LoVo (cell line): ENCODE measurements at places on chromosomes 7 and 10.

DNA sequence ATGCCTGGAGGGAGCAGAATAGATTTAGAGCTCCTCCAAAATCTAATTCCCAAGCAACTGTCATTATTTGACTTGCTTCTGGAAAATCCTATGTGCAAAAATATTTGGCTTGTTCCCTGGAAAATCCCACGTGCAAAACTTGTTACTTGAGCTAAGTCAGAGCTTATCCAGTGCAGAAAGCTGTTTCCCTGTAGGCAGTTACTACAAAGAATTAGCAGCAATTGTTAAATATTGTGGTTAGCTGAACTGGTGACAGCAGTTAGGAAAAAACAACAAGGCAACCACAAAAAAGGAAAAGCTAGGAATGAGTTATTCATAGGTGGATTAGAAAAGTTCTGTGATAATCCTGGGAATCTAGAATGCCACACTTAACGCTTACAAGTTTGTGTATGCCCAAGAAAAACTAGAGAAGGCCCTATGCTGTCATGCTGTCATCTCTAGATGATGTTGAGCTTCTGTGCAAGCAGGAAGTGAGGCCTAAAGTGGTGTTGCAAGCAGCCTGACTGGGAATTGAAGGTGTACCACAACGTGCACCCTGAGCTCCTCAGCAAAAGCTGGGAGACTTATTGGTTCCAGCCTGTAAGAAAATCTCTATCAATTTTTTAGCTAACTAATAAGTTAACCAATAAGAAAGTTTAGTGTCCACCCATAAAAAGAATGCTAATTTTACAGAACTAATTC is 738.6 kb upstream of the LRRTM3 start:
- no peak for DNase-seq

GRCh38 chr7:22662556-22663356 is 64.2 kb upstream of the IL6 start:
- no peak for DNase-seq

DNA sequence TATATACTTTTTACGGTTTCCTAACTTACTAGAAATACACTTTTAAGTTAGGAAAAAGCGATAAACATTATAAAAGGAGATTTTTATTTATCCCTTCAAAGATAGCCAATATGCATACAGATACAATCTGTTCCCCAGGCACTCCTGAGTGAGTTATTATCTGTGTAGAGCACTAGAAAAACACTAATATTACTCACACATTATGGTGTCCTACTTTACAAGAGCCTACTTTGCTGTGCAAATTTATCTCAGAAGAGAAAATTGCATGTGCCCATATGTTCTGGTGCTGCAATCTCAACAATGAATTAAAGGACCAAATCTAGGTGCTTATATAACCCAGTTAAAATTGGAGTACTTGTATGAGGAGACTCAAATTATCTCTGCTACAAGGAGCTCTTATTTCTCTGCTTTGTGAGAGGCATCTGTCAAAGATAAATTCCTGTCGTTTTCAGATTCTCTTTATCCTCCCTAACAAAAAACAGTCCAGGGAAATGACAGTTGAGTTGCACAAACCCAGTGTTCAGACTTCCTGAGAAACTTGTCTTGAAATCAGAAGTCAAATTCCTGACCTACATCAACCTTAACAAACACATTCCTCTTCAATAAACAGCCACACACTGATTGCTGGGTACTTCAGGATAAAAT is 28.9 kb downstream of the CPA1 start:
- DNase-seq = no peak

DNA sequence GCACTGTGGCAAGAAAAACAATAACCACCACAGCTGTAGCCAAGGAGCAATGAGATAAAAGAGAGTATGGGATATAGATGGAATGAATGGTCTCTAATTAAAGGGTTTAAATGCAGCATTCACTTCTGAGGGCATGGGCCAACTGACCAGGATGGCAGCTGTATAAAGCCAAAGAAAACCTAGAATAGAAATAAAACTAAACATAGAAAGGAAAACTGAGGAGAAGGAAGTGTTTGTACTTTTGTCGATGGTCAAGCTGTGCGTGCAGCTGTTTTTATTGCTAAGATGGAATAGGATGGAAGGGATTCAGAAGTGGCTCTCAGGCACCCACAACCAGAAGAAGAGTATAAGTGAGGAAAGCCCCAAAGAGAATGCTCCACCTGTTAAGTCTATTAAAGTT is 37.9 kb downstream of the ZC3HC1 start:
- no peak for DNase-seq

GRCh38 chr7:111740942-111741341 is 178.7 kb upstream of the IMMP2L start:
- no peak for DNase-seq

- no peak for DNase-seq
These were observed 44.4 kb upstream of the SHH start for GRCh38 chr7:155856656-155857055.

- DNase-seq = no peak
These were observed 60.3 kb downstream of the AHCYL2 start for GRCh38 chr7:129285111-129285510.

- peak; percentile 71 for DNase-seq
These were observed 951.6 kb downstream of the ANKRD7 start for GRCh38 chr7:119175911-119176627.

- no peak for DNase-seq
These were observed 12.2 kb downstream of the PLAC9 start for GRCh38 chr10:80144696-80145131.

DNA sequence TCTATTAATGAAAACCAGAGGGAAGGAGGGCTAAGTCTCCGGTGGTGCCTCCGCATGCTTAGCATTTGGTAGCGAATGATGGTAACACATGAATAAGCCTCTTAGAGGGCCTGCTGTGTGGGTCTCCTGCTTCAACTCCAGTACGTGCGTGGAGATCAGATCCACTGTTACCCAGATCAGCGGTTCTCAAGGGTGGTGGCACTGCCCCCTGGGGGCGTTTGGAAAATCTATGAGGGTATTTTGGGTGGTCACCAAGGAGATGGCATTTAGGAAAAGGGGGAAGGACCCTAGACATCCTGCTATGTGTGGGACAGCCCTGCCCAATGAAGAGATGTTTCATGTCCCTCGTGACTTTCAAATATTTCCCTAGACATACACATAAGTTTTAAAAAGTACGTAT is 57.1 kb upstream of the TM9SF3 start:
- no peak for DNase-seq

- no peak for DNase-seq
These were observed 87.0 kb downstream of the ZNF365 start for GRCh38 chr10:62461120-62461519.

- DNase-seq = no peak
These were observed 102.1 kb downstream of the PPP1R17 start for GRCh38 chr7:31788883-31789680.

DNA sequence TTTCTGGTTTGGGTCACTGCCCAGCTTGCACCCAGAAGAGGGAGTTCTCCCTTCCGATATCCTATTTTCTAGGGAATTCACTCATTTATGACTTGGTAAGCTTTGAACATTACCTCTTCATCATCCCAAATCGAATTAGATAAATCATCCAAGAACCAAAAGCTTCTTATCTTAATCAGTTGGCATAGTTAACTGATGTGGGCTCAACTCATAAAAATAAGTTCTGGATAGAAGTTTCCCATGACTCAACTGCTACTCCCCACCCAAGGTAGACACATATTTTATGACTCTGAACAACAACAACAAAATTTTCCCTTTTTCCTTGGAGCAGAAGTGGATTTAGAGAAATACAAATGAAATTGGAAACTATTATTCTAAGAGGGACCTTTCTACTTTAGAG is 102.9 kb upstream of the CCDC6 start:
- peak; percentile 58 for DNase-seq

DNA sequence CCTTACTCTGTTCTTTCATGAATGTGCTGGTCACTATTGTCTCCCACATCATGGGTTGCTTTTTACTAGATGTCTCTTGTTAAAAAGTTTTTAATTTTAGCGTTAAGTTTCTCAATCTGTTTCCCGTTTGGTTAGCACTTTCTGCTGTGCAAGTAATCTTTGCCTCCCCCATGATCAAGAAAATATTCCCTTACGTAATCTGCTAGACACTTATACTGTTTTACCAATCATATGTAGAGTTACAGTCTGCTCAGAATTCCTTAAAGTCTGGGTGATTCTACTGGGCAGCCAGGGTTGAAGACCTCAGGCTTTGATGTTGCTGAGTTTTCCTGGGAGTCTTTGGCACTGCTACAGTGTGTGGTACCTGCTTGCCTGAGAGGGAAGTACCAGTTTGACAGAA is 38.2 kb upstream of the RPA3 start:
- no peak for DNase-seq

DNA sequence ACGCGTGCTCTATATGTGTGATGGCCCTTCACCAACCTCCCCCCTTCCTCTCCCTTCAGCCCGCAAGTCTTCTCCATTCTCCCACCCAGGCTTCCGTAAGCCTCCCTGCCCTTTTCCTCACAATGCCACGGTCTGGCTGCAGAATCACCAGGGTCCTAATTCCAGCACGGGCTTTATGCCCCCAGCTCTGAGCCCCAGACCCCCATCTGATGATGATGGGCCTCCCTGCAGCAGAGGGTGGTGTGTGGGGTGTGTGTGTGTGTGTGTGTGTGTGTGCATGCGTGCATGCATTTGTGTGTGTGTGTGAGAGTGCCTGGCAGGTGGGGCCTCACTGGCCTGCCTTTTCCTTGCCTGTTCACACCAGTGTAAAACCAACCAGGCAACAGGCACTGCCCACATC is 109.9 kb downstream of the OAT start:
- DNase-seq = no peak

- DNase-seq = no peak
These were observed 89.5 kb upstream of the ACBD5 start for GRCh38 chr10:27330074-27330473.

- DNase-seq = no peak
These were observed 25.0 kb upstream of the WDR11 start for GRCh38 chr10:120825878-120826769.

DNA sequence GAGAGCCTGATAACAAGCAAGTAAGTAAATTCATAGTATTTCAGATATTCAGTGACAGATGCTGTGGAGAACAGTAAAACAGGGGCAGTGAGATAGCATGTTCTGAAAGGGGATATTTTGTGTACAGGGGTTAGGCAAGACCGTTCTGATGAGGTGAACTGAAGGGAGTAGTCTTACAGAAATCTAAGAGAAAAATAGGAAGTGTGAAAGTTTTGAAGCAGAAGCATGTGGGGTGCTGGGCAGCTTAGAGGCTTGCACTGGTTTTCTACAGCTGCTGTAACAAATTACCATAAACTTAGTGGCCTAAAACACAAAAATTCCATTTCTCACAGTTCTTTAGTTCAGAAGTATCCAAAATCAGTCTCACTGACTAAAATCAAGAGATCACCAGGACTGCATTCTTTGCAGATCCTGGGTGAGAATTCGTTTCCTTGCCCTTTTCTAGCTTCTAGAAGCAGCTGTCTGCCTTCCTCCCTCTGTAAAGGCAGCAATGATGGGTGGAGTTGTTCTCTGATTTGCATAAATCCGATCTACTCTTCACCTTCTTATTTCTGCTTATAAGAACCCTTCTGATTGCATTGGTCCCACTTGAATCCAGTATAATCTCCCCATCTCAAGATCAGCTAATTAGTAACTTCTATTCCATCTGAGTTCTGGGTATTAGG is 7.5 kb upstream of the KLF14 start:
- no peak for DNase-seq

DNA sequence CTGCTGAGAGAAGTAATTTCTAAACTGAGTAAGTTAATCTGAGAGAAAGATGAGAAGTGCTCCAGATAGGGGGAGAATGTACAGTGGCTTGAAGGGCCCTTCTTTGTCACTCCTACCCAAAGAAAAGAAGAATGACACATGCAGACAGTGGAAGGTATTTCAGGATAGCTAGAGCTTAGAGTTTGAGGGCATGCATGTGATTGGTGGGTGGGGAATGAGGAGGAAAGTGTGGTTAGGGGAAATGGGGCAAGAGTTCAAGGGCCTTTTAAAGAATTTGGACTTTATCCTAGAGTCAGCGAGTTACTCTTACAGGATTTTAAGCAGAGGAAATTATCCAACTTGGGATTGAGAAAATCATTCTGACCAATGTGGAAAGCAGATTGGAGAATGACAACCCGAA is 50.0 kb downstream of the ANLN start:
- no peak for DNase-seq

- no peak for DNase-seq
These were observed 43.6 kb downstream of the PDGFA start for GRCh38 chr7:475951-476441.

DNA sequence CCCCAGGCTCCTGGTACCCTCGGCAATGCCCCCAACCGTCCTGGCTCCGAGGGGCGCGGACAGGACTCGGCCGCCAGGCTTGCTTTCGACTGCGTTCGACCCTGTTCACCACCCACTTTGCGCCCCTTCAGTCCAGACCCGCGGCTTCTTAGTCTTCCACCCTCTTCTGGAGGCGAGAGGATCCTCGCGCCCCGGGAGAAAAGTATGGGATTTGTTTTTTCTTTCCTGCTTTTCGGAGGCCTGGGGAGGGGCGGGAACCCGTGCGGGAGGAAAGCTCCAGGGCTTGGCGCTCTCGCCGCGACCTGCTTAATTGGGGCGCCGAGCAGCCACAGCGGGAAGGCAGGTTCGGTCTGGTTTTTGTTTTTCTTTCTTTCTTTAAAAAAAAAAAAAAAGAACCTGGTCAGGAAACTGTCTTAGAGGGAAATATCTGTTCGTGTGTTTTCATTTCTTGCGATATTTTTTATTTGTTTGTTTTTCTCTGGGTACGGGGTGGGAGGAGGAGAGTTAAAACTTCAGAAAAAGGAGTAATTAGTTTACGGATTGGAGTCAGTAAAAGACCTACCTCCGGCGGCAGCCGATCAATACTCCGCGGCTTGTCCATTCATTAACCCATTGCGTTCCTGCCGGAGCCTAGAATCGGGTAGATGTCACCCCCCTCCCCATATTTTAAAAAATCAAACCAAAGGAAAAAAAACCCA is 1.6 kb downstream of the EMX2 start:
- DNase-seq = no peak

- no peak for DNase-seq
These were observed 124.5 kb downstream of the POU6F2 start for GRCh38 chr7:39102234-39102633.

- no peak for DNase-seq
These were observed 2.6 kb downstream of the GOLGA7B start for GRCh38 chr10:97852277-97852676.

DNA sequence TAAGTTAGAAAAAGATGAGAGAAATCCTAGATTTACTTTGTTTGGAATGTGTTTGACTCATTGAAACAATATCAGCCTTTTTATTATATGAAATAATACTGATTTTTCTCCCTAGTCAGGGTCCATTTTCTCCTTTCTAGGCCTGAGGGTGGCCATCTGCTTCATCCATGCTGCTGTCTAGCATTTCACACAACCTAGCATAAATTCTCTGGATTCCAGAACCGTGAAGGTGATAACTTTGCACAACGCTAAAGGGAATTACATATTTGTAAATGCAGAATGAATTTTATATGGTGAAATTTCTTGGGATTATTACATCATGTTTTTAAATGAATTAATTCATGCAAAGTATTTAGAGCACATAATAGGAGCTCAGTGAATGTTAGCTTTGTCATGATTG is 505.1 kb downstream of the INHBA start:
- DNase-seq = no peak
